Activated CD8-positive, alpha-beta T cell treated with anti-CD3 and anti-CD28 coated beads for 36 hours (primary cell): ENCODE measurements at places on chromosomes 2 and 18.

- no peak for DNase-seq
Measured at GRCh38 chr2:47493317-47494035, 90.5 kb downstream of the MSH2 start.

GRCh38 chr2:119366161-119366648, 429 bp downstream of the C2orf76 start:
- DNase-seq: peak; percentile 13

DNA sequence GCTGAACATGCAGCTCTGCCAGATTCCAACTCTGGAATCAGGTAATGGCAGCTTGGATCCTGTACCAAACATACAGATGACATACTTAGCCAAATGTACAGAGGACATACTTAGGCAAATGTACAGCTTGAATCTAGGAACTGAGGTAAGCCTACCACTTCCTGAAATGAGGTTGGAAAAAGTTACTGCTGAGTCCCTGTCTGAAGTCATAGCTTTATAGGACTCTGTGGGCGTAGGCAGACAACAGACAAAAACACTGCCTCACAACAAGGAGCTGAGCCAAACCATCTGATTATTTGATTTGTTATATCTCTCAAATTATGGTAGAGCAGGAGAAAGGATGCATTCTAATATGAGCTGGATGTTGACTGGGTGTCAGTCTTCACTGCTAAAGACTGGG, 290.2 kb upstream of the TCF4 start:
- peak; percentile 8 for DNase-seq

DNA sequence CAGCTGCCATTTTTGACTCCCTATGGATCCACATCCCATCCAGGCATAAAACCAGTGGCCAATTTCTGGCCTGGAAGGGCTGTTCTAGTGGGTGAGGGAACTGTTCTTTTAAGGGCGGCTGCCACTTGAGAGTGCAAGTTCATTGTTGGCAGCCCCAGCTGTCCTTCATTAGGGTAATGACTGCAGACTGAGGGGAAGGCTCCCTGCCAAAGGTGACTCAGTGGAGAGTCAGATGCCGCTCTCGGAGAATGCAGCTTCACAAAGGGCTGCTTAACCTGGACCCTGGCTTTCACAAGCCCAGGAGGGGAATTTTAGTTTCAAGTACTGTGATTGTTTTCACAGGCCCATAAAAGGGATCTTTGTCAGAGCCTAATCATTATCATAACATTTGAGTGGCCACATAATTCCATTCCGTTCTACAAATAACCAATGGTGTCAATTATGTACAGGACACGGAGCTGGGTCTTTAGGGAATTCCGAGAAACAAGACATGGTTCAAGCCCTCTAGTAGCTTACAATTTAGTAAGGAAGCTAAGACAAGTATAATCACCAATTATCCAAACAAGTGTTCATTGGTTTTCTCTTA, 235.7 kb downstream of the CDCA7 start:
- no peak for DNase-seq

DNA sequence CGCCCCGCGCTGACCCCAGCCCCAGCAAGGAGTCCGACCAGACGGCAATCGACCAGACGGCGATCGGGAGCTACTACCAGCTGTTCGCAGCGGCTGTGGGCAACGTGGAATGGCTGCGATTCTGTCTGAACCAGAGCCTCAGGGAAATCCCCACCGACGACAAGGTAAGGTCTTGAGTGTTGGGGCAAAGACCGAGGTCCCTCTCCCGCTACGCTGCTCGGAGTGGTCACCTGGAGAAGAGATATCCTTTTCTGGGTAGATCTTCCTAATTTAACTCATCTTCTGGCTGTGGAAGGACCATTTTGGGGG, 704 bp downstream of the ANKRD53 start:
- DNase-seq: no peak
